HEK293T (cell line): ENCODE measurements at places on chromosomes 1 and 21.

- no peak for DNase-seq
Measured at GRCh38 chr1:228226141-228226874, 18.5 kb downstream of the OBSCN start.

DNA sequence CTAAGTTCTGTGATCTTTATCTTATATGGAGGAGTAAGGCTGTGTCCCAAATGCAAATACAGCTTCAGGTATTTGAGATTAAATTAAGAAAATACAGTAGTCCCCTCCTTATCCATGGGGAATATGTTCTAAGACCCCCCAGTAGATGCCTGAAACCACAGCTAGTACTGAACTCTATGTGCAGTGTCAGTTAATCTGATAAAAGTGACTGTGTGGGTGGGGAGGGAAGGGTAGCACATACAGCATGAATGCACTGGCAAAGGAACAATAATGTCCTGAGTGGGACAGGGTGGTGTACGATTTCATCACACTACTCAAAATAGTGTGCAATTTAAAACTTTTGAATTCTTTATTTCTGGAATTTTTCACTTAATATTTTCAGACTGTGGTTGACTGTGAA lies 83.1 kb downstream of the HS2ST1 start:
- no peak for DNase-seq

- DNase-seq: peak; percentile 72
Measured at GRCh38 chr1:171801487-171801891, 20.0 kb downstream of the METTL13 start.

DNA sequence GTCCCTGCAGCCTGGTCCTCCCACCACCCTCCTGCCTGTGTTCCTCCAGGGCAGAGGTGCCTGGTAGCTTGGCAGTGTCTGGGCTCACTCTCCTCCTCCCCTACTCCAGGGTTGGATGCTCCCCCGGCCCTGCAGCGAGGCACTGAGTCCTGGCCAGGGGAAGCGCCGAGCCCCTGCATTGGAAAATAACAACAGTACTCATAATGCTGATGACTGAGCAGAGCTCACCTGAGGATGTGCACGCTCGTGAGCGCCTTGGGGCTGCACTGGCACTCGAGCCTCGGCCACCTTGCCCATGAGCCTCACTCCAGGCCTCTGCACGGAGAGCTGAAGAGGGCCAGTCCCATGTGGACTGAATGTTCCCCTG lies 6.0 kb upstream of the ACTRT2 start:
- DNase-seq: no peak

GRCh38 chr21:36423771-36424433 lies 38.7 kb downstream of the CHAF1B start:
- no peak for DNase-seq

DNA sequence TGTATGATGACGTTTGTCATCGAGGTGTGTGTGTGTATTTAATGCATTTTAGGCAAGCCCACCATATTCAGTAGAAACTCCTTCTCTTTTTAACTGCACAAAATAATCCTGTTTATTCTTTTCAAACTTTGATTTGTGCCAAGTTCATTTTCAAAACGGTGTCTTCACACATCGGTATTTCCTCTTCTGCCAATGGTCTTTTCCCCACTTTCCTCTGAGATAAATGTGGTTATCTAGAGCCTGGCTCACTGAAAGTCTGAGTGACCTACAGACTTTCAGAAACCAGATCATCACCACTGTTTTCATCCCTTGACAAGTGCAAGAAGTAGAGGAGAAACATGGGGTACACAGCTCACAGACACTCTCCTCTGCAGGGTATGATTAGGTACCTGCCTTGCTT lies 69.4 kb downstream of the GPATCH2 start:
- DNase-seq: no peak

DNA sequence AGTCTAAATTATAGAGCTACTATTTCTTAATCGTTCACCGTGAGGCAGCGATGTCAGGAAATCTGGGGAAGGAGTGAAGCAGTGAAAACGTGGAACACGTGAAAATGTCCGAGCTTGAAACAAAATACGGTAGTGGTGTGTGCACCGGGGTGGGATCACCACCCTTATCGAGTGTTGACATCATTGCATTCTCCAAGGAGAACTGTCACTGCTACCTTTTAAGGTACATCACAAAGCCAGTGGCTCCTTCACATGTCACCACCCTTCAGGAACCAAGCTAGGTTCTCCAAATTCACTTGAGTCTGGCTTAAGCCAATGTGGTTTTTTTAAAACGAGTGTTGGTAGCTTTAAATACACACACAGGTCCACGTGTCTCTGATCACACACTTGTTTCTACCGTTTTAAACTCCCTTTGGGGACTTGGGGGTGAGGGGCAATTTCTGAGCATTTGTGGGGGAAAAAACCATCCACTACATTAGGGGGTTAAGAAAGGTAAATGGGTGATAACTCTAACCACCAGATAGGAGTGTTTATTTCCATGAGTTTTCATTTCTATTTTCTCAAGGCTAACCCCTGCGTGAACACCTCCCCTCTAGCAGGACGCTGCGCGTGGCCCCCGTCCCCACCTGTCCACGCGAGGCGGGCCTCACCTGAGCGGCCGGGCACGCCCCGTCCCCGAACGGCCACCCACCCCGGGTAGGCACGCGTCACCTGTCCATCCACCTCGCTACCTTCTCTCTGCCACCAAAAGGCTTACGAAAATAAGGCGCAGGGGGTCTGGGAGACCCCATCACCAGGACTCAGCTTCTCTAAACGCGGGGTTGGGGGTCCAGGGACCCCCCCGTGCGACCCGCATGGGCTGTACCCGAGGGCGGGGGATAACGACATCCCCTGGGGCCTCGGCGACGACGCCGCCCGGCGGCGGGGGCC lies 978 bp downstream of the PRDM15 start:
- DNase-seq: peak; percentile 62

DNA sequence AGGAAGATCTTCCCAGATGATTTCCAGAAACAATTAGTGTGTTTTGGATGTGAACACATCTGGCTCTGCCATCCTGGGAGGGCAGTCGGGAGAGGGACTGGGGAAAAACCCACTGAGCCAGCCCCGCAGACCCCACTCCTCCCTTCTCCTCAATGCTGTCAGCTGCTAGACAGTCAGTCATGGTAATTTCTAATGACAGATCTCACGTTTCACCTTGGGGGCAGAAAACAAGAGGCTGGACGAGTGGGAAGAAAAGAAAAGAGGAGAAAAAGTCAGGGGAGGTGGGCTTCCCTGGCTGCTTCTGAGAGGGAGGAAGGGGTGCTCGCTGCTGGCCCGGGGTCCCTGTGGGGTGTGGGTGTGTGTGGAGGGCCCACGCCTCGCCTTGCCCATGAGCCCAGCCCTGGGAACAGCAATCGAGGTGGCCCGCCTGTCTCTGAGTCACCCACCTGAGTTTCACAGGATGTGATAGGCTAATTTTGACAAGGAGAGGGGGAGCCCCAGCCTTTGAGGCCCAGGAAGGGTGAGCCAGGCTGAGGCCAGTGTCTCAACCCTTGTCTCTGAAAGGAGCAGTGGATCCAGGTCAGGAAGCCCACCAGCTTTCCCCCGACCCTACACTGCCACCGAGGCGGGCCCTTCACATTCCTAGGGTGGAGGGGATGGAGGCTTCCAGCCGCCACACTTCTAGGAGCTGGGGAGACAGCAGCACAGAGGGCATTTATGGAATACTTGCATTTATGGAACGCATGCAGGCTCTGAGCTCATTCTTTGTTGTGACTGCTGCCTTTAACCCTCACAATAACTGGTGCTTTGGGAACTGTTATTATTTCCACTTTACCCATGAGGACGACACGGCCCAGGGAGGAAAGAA lies 49.1 kb upstream of the IFNLR1 start:
- no peak for DNase-seq

GRCh38 chr1:185215911-185216310 lies 58.9 kb downstream of the SWT1 start:
- no peak for DNase-seq

DNA sequence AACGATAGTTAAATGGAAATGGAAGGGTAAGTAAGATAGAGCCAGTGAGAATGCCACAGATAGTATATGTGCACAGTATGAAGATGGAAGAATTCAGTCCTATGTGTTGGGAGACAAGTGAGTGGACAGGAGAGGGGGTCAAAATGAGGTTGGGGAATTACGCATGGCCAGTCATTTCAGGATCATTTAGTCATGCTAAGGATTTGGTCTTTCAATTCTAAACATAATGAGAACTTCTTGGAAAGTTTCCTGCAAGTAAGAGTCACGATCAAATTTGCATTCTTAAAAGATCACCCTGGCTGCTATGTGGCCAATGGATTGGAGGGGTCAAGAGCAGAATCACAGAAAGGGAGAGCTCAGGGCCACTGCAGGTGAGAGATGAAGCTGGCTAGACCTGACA lies 64.0 kb upstream of the KCNK2 start:
- no peak for DNase-seq

GRCh38 chr1:15994590-15995351 lies 9.3 kb upstream of the SRARP start:
- DNase-seq: peak; percentile 42

- no peak for DNase-seq
Measured at GRCh38 chr1:3495776-3496745, 41.6 kb downstream of the ARHGEF16 start.

DNA sequence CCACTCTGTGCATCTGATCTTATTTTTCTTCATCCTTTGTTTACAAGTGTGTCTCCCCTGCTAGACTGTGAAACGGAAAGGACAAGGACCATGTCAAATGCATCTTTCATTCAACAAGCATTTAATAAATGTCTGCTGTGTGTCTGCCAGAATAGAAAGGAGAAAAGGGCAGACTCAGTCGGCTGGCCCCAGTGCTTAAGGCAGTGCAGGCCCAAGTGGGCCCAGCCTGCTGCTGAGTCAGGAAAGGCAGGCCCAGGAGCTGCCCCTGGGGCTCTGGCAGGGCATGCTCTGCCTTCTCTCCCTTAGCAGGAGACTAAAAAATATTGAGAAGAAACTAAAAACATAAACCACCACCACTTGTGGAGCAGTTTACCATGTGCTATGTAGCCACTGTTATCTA lies 38.1 kb downstream of the PLEKHA6 start:
- DNase-seq: no peak

GRCh38 chr1:219514728-219515127 lies 98.2 kb downstream of the ZC3H11B start:
- no peak for DNase-seq

DNA sequence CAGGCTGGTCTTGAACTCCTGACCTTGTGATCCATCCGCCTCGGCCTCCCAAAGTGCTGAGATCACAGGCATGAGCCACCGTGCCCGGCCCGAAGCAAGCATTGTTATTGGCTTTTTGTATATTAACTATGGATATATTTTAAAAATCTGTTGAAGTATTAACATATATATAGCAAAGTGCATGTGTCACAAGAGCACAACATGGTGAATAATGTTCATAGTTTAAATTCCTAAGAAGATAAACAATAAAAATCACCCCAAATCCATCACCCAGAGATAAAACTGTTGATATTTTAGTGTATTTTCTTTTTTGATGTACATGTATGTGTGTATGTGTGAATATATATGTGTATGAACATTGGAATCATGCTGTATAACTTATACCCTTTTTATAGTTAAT lies 9.1 kb upstream of the FOXE3 start:
- DNase-seq: no peak

DNA sequence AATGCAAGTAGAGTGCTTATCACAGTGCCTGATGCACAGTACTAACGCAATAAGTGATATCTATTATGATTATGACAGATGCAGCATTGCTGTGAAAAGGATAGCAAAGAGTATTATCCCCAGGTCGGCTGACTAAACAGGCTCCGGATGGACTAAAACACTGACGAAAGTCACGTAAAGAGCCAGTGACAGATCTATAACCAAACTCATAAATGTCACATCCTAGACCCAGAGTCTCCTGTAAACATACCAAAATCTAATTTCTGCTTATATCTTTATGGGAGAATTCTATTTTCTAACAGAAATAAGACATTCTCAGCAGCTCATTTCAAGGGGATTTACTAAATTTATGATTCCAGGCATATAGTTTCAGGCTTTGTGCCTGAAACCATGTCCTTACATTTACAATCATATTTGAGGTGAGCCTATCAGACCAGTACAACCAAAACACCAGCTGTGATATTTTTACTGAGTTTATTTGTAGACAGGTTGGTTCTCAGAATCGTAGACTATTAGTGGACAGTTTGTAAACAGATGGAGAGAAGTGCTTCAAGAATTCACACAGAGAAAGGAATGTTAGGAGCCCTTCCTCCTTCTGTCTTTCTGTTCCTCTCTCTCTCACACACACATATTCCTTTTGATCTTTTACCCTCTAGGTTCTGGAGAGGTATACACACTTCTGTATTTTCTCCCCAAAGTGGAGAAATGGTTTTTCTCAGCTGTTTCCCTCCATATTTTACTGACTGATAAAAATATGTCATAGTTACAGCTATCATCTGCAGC lies 52.4 kb upstream of the WDR26 start:
- no peak for DNase-seq

GRCh38 chr1:151377150-151377884 lies 4.8 kb upstream of the SELENBP1 start:
- no peak for DNase-seq

DNA sequence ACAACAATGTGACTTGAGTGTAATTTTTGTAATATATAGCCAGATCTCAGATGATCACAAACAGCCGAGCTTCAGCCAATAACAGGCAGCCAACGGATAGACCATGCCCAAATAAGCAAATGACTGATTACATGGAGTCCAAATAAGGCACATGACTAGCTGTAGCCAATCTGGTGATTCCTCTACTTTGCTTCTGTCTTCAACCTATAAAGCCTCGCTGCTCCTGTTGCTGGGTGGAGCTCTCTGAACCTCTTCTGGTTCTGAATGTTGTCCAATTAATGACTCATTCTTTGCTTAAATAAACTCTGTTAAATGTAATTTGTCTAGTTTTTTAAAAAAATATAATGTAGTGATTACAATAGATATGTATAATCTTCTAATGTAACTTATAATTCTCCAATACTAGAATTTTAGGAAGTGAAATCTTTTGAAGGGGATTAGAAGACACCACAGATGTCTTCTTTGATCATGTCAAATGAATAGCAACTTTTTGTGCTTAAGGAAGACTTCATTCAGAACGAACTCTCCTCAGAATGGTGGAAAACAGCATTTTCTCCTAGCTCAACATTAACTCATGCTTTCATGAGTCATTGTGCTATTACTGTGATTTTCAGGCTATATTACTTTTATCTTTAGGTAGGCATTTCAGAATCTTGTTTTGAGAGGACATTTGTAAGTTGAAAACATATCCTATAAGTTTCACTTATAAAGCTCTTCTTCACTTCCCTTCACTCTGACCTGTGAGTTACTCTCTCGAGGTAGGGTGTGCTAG lies 857.8 kb upstream of the B3GALT2 start:
- no peak for DNase-seq

DNA sequence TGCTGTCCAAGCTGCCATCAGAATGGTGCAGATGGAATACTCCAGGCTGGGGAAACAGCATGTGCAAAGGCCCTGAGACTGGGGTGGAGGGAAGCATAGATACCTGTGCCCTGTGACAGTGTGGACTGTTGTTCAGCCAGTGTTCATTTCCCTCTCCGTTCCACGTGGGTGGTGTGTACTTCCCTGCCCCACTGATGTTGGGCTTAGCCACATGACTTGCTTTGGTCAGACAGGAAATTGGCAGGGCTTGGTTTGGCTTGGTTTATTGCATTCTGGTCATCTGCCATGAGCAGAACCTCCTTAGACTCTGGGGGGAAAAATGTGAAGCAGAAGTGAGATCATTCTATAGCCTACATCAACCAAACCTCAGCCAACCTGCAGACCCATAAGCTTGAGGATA lies 102.4 kb upstream of the IGSF21 start:
- DNase-seq: no peak

GRCh38 chr1:6700853-6701436 lies 671 bp downstream of the DNAJC11 start:
- DNase-seq: no peak
